ENCODE measurements at places on chromosomes 7 and 10.
A peak's percentile ranks its signal among the peaks of the same experiment; 100 is the strongest.

DNA sequence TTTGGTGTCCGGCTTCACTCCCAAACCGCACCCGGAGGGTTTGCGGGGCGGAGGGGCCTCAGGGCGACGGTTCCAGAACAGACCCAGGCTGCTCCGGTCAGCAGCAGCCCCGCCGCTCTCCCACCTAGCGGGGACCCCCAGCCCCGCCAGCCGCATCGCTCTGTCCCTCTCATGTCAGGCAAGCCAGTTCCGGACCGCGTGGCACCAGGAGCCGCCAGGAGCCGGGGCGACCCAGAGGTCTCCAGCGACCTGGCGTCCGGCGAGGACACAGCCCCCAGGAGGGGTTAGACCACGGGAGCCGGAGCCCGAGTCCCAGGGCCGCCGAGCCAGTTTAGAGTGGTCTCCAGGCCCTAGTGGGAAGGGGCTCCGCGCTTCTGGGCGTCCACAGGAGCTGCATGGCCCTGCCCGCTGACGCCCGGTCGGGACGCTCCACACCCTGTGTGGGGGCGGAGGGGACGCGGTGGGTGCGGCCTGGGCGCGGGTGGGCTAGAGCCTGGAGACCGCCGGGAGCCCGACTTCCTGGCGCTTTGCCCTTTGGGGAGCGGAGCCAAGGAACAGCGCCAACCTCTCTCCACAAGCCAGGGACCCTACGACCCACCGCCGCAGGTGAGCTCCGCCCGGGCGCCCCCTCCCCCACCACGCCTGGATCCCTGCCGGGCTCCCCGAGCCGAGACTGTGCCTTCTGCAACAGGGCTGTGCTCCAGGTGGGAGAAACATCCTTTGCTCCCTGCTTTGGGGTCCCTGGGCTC is 43.4 kb downstream of the ZNF117 start:
- DNase-seq, result peak; percentile 46

DNA sequence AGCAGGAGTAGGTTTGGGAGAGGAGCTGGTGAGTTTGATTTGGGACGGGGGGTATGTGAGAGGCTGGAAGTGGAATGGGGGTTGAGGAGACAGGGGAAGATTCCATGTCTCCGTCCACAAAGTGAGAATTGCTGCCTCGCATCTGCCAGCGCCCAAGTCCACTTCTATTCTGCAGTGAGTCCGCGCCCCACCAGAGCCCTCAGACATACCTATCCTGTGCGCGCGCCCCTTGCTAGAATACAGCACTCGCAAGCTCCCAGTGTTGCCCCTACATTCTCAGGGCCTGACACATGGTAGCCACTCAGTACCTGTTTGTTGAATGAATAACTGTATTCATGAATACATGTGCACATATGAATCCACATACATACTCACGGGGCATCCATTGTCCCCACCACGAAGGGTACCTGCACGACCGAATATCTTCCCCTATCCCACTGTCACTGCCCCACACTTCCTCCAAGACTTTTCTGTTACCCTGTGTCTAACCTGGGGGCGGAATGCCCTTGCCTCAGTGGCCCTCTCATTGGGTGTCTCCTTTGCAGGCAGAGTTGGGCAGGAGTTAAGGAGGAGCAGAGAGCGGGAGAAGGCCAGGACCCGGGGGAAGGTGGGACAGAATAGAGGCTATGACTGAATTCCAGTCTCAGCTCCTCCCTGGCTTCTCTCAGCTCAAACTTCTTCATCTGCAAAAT is 19.9 kb downstream of the POLL start:
- DNase-seq, result no peak

- DNase-seq, result peak; percentile 84
Observed at GRCh38 chr7:78018641-78019446, 220.3 kb downstream of the PHTF2 start.

GRCh38 chr7:28729281-28729680 is 228.8 kb downstream of the TRIL start:
- DNase-seq, result no peak

DNA sequence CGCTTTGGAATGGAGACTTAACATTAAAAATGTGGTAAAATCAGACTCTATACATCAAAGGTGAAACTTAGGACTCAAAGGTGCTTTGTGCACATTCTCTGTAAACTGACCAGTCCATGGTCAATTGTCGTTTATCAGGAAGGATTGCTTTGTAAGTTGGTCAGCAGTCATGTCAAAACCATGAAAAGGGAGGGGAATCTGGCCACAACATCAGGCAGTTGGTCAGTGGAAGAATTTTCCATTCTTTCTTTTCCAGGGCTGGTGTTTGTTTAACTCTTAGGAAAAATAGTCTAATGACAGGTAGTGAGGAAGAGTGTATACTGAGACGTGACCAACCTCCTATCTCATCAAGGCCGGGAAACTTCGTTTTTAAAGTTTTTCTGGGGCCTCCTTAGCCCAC is 226.5 kb downstream of the ADK start:
- DNase-seq, result no peak

DNA sequence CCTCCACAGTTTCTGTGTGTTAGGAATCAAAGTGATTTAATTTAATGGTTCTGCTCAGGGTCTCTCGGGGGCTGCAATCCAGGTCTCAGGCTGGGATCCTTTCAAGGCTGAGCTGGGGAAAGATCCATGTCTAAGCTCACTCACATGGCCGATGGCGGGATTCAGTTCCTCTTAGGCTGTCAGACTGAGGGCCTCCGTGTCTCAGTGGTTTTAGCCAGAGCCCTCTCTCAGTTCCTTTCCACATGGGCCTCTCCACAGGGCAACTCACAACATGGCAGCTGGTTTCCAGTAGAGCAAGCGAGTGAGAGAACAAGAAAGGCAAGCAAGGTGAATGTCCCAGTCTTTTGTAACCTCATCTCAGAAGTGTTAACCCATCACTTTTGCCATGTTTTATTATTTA is 26.9 kb downstream of the CAV1 start:
- DNase-seq, result no peak

DNA sequence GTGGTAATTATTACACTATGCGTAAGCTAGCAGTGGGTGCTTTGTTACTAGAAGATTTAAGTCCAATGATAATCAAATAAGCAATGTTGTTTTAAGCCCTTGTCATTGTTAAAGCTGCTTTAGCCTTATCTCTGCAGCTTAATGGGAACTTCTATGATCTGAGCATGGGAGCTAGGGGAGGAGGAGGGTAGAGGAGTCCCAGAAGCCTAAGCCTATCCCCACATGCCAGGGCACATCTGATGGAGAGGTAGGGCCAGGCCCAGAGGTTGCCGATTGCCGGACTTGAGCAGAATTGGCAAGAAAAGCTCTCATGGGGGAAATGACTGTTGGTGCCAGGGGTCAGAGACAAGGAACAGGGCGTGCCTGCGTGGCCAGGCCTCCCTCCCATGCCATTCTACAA is 13.4 kb downstream of the CUBN start:
- DNase-seq, result no peak

GRCh38 chr10:31683682-31684081 is 244.9 kb downstream of the ARHGAP12 start:
- no peak for DNase-seq

DNA sequence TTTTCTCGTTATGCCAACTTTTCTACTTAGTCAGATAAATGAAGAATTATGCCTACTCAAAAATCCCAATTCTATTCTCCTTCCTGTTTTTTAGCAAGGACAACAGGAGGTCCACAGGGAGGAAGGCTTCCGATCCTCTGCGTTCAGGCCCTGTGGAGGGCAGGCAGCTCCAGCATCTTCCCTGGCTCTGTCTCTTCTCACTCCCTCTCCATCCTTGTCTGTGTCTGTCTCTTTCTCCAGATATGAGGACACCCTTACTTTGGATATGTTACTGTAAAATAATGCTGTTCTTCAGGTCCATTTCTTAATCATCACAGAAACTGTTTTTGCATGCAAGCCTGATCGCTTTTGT is 166.6 kb downstream of the ELMO1 start:
- no peak for DNase-seq

- no peak for DNase-seq
Observed at GRCh38 chr10:62234077-62234605, 34.5 kb downstream of the RTKN2 start.

DNA sequence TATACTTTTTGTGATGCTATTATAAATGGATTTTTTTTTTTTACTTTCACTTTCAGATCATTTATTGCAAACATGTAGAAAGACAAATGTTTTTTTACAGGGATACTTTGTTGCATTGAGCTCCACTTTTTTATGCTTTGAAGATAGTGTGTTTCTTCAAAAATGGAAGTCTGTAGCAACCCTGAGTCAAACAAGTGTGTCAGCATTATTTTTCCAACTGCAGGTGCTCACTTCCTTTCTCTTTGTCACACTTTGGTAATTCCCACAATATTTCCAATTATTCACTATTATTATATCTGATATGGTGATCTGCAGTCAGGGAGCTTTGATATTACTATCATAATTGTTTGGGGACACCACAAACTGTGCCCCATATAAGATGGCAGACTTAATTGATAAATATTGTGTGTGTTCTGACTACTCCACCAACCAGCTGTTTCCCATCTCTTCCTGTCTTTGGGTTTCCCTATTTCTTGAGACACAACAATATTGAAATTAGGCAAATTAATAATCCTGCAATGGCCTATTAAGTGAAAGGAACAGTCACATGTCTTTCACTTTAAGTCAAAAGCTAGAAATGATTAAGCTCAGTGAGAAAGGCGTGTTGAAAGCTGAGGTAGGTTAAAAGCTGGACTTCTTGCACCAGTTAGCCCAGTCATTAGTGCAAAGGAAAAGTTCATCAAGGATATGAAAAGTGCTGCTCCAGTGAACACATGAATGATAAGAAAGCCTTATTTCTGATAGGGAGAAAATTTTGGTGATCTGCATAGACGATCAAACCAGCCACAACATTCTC is 231.3 kb upstream of the SH2B2 start:
- no peak for DNase-seq

GRCh38 chr10:97718659-97719142 is 5.2 kb downstream of the MARVELD1 start:
- DNase-seq, result peak; percentile 41

- DNase-seq, result peak; percentile 80
Observed at GRCh38 chr10:3192856-3193635, 20.5 kb upstream of the PITRM1 start.

GRCh38 chr10:12726971-12727831 is 274.3 kb downstream of the CCDC3 start:
- DNase-seq, result peak; percentile 32

GRCh38 chr10:127398971-127399365 is 150.1 kb upstream of the NPS start:
- peak; percentile 57 for DNase-seq

DNA sequence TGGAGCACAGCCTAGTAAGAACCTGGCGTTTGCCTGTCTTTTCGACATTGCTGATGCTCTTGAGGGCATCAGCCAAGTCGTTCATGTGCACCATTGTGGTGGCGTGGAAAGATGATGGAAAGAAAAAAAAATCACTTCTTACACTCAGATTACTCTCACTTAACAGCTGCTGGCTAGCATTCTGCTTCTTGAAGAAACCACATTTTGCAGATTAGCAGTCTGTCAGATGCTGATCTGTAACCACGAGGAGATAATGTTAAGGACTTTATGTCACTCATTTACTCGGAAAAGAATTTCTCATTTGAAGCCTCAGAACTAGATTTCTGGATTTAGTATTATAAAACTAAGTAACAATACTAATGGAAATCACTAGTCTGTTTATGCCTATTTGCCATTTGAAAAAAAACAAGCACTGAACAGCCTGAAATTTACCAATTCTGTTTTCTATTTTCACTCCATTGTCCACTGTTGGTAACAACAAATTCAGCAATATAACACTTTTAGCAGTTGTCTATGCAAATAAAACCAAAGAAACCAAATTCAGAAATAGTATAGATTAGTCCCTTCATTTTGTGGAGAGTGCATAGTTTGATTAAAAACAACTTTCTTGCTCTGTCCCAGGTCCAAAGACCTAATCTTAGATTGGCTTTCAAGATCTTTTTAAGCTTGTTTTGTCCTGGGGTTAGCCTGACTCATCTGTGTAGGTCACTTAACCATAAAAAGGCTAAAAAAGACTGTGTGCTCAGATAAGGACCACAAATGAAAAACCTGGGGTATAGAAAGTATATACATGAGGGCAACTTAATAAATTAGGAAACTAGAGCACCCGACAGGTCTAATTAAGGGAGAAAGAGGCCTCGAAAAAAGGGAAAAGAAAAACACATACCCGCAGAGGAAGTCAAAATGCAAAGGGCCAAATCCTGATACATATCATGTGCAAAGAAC is 67.5 kb downstream of the NT5C2 start:
- DNase-seq, result no peak

GRCh38 chr10:63273577-63273976 is 140.4 kb downstream of the NRBF2 start:
- DNase-seq, result no peak

- DNase-seq, result no peak
Observed at GRCh38 chr7:111694376-111694775, 132.1 kb upstream of the IMMP2L start.

DNA sequence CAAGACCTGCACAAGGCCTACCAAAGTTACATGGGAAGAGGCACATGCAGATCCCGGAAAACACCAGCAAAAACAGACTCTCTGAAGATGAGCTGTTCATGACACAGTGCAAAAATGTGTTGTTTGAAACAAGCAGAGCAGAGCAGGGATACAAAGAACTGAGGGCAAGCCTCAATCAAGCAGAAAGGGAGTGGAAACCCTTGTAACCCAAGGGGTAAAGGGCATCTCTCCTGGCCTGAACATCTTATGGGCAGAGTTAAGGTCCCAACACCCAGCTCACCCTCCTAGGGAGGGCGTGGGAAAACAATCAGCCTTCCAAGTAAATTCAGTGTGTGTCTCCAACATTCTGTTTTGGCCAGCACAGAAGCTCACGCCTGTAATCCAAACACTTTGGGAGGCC is 10.5 kb downstream of the PSPH start:
- DNase-seq, result no peak

DNA sequence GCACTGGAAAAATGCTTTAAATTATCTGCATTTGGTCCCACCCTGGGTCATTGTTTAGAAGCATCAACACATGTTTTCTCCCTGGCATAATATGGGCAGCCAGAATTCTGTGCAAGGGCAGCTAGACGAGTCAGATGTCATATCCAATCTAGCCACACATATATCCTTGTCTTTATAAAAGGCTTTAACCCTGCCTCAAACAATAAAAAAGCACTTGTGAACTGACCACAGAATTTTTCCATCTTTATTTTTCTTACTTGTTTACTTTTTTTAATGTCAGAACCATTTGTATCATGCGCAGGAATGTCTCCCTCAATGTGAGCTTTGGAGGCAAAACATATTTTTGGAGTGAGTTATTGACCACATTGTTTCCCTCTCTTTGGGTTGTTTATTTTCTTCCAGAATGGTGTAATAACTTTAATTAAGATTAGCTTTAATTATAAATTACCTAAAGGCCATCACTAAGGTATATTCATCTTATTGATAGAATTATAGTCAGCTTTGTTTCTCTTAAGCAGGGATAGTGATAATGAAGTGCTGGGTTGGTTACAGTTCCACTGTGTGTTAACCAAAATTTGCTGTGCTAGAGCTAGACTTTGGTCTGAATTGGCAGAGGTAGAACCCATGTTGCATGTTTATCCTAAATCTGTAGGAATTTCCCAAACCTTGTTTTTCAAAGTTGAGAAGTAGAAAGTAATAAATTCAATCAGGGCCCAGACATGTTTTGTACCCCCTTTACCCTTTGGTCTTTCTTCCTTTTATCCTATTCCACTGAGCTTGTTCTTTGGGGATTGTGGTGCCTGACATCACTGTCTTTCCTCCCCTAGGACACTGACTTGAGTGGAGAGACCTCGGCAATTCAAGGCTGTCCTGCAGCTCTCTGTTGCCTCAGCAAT is 1078.4 kb downstream of the KCNMA1 start:
- DNase-seq, result peak; percentile 20
